Motor neuron (in vitro differentiated cells): ENCODE measurements at places on chromosomes 5 and 9.

- ATAC-seq: no peak
These were observed 161.6 kb upstream of the FBXL17 start for GRCh38 chr5:108543486-108543885.

DNA sequence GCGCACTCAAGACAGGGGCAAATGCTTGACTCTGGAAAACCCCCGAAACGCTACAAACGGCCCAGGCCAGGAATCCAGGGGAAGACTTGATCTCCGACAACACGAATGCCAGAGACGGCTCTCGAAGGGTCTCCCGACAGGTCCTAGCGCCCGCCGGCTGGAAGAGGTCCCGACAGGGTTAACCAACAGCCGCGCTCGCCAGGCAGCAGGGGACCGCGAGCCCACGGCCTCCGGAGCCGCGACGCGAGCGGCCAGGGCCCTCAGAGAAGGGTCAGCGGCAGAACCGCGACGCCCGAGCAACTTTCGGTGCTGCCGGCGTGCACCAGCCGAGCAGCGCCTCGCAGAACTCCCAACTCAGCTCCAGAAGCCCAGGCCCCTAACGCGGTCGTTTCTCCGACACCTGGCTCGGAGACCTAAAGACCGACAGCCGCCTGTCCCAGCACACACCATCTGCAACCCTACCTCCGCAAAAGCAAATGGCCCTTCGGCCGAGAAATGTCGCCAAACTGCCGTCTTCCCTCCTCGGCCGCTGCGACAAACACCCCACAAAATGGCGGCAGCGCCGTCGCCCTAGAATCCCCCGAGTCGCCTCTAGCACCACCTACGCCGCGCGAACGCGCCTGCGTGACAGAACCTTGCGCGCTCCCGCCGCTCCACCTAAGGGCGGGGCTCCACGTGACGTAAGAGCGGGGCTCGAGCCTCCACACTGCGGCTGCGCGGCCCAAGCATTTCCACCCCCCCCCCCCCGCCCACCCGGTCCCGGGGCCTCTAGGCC is at the start of gene CLK4:
Gene CLK4 (minus strand): TSS at position 567 of the 775 bp plus-strand sequence. CDS start 3,634 bp downstream, outside the sequence.
- peak; percentile 83 for ATAC-seq

DNA sequence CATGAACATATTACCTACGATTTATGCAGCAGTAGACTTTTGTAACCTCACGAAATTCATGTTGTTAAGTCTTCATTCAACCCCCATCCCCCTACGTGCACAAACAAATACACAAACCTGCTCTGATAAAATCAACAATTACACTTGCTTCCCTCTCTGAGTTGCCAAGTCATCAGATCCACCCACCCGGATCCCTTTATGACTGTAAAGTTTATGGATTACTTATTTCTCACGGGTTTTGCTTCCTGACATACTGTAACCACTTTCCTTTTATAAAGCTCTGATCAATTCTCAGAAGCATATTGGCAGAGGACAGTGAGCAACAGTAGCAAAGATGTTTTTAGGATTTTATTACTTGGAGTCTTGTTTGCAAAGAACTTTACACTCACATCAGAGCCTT is 70.5 kb downstream of the MLLT3 start:
- ATAC-seq: no peak

DNA sequence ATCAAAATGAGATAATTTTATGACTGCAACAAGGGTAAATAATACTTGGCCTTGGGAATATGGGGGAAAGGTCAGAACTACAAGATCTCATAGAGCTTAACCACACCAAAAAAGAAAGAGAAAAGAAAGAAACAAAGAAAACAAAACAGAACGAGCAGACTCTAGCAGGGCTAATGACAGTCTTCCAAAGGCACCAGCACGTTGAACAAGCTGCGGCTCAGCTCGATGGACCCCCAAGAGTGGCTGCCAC is 689 bp downstream of the AK3 start:
- no peak for ATAC-seq

DNA sequence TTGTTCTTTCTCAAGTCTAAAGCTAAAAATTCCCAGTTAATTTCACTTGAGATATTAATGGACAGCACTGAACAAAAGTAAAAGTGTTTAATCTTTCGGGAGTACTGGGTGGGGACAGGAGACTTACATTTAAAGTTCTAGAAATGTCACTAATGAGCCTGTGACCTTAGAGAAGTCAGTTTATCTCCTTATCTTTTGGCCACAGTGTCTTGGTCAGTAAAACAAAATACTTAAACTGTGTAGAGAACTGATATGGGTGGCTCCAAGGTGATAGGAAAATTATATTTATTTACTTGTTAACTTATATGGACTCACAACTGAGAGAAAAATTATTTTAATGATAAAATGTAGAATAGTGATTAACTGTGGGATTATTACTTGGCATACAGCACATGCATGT is 8.9 kb downstream of the IPO11 start:
- no peak for ATAC-seq

- ATAC-seq: no peak
These were observed 34.7 kb downstream of the GLT6D1 start for GRCh38 chr9:135604437-135605237.
